HuH-7.5 (cell line): ENCODE measurements at places on chromosomes 4 and X.

GRCh38 chr4:151484396-151485102, 75.6 kb downstream of the FHIP1A start:
- DNase-seq = no peak

DNA sequence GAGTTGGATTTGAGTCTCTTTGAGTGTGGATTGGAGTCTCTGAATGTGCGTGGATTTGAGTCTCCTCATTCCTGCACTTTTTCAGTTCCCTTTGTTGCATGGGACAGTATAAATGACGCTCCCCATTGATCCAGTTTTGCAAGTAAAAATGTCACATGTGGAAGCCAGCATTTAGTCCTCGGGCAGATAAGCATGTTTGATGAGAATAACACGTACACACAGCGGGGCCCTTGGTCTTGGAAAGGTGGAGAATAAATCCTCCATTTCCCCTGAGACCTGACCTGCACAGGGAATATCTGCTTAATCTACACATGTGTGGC, 8.1 kb downstream of the P2RY8 start:
- DNase-seq = no peak

GRCh38 chrX:30892591-30892990, 3.5 kb upstream of the TAB3 start:
- no peak for DNase-seq

GRCh38 chrX:154979629-154980028, 42.9 kb downstream of the F8 start:
- DNase-seq = no peak

GRCh38 chr4:56181140-56181953, 205.9 kb downstream of the AASDH start:
- no peak for DNase-seq

DNA sequence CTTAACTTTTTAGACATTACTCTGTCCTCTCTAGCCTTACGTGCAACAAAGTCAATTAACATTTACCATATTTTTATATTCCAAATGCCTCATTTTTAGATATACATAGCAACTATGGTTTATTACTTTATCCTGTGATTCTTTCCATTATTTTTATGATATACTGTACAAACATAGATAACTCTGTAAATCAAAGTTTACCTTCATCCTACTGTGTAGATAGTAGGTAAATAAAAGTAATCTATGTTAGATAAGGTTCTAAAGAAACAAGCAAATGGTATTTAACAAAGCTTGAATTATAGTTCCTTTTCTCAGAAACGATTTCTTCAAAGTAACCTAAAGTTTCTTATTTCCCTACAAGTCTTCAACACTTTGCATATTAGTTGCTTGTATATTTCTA, 350.0 kb downstream of the GALNTL6 start:
- no peak for DNase-seq

DNA sequence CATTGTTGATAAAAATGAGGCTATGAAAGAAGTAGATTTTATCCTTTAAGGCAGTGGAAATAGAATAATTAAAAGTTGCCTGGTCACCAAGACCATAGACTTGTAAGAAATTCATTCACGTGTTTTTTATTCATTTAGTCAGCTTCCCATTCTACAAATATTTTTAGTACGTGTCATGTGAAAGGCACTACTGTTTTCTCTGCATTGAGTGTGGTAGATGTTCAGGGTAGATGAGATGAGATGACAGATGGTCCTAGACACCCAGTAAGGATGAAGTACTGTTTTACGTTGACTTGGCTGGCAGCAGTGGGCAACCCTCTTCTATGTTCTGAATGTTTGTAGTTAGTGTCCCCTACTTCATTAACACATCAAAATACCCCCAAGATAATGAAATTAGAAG, 228.1 kb downstream of the ARHGAP24 start:
- DNase-seq = no peak

DNA sequence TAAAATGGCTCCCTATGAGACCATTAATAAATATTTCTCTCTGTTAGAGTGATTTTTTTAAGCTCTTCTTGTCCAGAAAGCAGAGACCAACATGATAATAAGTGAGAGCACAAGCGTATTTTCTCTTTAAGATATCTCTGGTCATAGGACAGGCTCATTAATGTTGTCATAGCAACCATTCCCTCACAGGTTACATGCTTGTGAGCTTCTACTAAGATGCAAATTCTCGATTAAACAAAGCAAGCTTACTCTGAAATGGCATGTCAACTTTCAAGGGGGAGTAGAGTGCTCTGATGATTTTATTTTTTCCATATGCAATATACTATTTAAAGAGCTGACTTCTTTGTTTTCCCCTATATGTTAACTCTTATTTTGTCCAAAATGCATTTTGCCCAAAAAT, 487.2 kb upstream of the LCORL start:
- no peak for DNase-seq

GRCh38 chrX:148043271-148043855, 62.2 kb downstream of the FMR1NB start:
- no peak for DNase-seq

DNA sequence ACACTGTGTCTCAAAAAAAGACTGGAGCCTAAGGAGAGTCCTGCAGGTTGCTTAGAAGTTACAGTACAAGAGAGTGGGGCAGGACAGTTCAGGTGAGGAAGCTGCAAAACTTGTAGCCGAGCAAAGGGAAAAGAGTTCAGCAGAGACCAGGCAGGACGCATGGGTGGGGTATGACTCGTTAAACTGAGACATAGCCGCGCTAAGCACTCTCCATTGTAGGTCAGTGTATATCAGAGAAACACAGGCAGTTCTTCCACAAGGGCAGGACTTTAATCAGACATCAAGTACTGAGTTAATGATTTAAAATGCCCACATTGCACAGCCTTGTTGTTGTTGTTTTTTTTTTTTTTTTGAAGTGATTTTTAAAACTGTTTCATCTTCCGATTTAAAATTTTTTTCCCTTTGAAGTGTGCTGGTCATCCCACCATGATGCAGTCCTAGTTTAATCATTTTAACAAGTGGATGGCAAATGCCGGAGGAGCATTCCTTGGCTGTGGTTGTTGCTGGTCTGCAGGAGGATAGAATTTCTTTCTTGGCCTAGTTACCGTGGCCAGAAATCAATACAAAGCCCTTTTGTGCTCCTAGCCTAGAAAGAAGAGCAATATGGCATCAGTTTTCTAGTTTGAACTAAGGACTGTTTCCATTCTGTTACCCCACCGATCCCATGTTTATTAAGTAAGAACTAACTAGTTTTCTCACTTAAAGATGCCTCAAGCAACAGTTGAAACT, 10.3 kb downstream of the LAP3 start:
- no peak for DNase-seq

DNA sequence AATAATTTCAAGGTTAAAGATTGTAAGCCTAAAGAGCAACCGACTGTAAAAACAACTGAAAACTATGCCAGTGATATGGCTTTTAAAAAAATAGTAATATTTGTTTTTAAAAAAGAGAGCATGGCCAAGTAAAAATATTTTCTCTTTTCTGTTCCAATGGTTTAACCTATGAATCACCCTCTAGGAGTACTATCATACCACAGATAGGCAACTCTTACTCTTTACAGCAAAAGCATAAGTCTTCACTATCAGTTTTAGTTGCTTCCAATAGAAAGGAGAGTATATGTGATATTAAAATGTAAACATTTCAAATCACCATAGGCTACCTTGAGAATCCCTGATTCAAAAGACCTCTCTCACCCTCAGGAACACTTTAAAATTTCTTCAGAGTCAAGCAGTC, 102.6 kb downstream of the AMELX start:
- no peak for DNase-seq

DNA sequence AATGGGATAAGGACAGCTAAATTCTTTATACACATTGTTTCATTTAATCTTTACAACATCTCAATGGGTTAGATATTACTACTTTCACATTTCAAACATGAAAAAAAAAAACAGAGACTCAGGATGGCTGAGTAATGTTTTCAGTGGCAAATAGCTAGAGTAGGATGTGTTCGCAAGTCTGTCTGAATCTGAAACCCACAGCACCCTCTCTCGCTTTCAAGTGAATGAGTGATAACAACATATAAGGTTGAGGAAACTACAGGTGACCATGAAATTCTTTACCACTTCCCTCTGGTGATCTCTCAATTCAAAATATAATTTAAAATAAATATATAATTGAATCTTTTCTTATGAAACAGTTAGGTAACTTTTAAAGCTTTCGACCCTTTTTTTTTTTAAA, 162.6 kb downstream of the PRR32 start:
- no peak for DNase-seq

- no peak for DNase-seq
These were observed 29.6 kb upstream of the NKRF start for GRCh38 chrX:119635799-119636198.

DNA sequence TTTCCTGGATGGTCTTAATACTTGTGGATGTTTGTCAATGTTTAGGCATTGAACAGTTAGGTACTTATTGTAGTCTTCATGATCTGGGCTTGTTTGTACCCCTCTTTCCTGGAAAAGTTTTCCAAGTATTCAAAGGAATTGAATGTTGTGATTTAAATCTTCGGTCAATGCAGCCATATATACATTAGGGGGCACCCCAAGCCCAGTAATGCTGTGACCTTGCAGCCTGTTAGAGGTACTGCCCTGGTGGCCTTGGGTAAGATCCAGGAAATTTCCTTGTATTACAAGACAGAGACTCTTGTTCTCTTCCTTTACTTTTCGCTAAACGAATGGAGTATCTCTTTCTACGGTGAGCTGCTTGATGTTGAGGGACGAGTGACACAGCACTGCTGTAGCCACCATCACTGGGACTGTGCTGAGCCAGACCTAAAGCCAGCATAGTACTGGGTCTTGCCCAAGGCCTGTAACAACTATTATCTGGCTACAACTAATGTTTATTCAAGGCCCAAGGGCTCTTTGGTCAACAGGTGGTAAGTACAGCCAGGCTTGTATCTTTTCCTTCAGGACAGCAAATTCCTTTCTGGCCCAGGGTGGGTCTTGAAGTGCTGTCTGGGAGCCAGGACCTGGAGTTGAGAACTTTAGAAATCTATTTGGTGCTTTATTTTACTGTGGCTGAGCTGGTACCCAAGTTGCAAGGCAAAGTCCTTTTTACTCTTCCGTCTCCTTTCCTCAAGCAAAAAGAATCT, 118.3 kb upstream of the ATOH1 start:
- DNase-seq = no peak

- DNase-seq = no peak
These were observed 36.7 kb downstream of the KLF8 start for GRCh38 chrX:56268888-56269287.

GRCh38 chrX:134530845-134531244, 70.9 kb downstream of the HPRT1 start:
- DNase-seq = no peak

GRCh38 chr4:25258980-25259578, 25.2 kb downstream of the PI4K2B start:
- DNase-seq = no peak

- DNase-seq = no peak
These were observed 136.0 kb downstream of the FAM53A start for GRCh38 chr4:1547856-1548826.

DNA sequence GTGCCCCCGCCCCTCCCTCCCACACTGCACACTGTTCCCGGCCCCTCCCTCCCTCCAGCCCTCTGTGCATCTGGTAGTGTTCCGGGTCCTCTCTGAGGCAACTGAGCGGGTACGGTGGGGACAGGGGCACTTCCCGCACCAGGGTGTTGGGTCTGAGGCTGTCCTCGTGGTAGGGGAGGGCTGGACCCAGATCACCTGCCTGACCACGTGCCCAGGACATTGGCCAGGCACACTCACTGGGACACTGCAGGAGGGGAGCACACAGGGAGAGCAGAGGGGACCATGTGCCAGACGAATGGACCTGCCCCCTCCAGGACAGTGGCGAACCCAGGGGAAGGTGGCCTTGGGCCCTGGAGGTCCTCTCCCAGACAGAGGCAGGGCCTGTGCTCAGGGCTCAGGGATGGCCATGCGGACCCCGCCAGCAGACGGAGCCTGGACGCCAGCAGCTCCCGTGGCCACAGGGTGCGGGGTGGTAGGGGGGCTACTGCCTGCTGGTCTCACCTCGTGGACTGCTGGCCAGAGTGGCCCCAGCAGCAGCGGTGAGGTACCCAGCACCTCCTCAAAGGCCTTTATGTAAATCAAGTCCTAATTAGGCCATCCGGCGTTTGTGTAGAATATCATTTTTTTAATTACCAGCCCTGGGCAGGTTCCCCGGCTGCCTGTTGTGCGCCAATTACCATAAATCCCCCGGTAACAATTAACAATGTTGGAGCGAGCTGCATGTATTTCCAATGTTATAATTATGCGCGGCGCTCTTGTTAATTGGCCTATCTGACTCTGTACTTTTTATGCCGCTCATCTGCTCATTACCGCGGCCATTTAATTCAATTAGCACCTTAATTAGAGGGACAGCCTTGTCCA, 106.9 kb downstream of the FAM53A start:
- no peak for DNase-seq
